CD4-positive, alpha-beta T cell (primary cell): ENCODE measurements at places on chromosomes 4 and X. TPM values are rescaled to one million over a fixed set of nuclear protein-coding genes. Genes with fewer than 3 reads are reported as not detected.

DNA sequence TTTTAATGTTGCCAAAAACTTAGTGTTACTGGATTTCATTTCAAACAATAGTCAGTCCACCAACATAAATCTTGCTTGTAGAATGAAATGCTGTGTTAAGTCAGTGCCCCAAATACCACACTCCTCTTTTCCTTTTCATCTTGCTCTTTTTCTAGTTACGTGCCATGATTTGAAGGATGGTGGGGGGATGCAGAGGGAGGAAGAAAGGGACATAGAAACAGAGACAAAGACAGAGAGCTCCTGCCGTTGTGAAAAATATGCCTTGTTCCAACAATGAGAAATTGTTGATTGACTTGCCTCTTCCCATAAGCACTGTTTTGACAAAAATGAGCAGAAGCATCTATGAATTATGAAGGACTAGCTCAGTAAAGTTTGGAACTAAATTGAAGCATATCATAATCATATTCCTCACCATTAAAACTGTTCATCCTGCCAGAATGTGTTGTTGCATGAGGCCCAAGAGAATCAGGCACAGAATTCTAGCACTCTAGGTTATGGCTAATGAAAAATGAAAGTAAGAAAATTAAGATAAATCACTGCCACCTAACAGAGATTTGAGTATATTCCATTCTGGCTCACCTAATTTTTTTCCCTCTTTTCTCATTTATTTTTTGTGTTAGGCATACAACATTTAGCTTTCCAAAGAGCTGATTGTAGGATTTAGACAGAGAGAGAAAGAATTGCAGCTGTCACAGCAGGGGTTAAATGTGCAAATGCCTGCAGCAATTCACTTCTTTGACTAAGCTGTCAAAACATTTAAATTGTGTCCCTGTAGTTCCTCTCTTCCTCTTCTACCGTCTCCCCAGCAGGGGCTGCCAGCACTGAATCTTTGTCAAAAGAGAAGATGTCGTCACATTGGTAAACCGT lies 111.6 kb upstream of the PTPN13 start:
- no peak for DNase-seq

- no peak for DNase-seq
Measured at GRCh38 chr4:59180161-59180560, 2020.0 kb upstream of the ADGRL3 start.

DNA sequence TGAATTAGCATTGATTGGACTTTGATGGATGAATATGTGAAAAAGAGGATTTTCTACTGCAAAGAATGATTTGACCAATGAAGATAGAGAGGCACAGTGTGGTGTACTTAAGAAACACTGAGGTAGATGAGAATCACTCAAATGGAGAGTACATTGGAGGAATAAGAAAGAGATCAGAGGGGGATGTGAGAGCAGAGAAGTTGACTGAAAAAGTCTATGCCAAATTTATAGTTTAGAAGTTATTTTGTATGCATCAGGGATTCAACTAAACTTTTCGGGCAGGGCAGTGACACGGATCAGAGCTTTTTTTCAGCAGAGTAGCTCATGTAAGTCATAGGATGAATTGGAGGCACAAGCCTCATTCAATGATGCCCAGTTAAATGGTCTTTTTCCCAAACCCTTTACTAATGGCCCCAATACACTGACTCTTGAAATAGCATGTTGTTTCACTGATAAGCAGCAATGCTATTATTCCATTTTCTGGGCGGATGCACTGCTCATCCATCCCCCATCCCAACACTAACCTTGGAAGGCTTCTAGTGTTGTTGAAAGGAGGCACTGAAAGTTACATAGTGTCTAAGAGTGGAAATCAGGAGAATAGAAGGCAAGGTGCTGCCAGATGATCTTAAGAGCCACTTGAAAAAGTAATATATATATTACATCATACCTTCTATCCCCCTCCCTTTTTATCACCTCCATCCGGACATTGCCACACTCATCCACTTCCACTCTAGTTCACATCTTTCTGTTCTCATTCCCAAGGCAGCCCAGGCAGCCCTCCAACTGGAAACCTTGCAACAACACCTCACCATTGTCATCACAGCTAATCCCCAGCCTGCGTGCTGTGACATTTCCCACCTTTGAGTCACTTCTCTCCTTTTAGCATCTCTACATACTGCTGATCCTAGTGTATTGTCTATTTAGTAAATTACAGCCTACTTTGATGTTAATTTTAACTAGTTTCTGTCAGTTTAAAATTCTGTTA lies 46.1 kb downstream of the ARHGAP24 start:
- no peak for DNase-seq

DNA sequence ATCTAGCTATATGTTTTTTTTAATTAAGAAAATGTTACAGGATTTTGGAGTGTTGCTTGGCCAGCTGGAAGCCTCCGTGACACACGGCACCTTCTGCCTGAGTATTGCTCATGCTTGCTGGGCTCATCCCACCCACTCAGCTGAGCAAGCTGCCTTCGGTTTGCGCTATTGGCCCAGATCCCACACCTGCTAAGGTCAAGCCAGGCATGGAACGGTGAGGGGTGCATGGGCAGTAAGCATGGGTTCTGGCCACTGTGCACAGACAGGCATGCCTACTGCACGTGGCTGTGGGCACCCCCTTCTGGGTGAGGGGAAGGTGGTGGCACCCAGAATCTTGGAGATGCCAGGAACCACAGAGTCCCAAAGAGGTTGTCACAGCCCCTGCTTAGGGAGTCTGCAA lies 1178.4 kb upstream of the PCDH7 start:
- DNase-seq = no peak

DNA sequence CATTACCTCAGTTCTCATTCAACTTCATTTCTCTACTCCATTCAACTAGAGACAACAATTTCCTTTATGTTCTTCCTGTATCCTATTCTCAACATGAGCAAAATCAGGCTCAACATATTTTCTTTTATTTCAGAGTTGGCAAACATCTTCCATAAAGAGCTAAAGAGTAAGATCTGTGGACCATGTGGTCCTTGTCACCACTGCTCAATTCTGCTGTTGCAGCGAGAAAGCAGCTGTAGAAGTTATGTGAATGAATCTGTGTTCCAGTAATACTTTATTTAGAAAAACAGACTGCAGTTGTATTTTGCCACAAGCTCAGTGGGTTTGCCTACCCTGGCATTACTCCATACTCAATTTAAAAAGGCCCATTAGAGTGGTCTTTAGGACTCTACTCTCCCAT lies 2057.3 kb downstream of the ARAP2 start:
- no peak for DNase-seq

DNA sequence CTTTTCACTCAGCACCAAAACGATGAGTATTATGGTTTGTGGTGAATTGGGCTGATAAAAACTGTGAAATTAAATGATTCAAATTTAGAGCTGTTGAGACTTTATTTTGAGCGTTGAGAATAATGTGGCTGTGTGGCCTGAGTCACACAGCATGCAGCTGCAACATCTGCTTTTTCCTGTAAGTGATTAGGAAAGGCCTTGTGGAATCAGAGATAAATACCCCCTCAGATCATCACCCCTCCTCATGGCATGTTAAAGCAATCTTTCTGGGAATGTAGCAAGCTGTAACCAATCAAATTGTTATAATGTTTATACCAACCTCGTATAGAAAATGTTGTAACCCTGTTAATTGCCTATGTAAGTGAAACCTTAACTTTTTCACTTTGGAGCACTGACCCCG lies 90.0 kb upstream of the GRPR start:
- DNase-seq = no peak

The HOPX gene
- total RNA-seq = 5.9 TPM

The PIM2 gene
- 212 TPM for total RNA-seq

The STK26 gene
- total RNA-seq = 27.9 TPM

GRCh38 chr4:181078196-181078595 lies 1165.0 kb upstream of the TENM3 start:
- no peak for DNase-seq

DNA sequence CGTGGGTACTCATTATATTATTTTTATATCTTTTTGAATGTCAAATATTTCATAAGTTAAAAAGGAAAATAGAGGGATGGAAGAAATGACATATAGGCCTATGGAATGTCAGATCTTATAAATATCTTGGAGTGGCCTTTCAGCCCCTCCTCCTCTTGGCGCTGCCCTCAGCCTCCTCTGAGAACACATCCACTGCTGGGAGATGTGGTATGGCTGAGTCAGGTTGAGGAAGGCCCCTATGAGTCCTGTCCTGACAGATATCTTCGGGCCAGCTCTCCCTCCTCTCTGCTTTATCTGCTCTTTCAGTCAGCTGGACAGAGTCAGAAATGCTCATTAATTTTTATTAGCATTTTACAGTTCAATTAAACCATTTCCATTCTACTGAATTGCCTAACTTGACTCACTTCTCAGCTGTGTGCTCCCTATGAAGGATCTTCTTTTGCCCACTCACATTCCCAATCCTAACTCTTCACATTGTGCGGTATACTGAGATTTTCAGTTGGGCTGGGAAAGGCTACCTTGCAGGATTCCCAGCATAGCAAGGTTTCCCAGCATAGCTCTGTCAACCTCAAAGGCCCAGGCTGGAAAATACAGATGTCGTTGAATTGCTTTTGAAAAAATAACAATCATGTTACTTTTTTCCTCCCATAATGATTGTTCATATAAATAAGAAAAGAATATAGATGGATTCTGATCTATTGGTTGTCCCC lies 128.0 kb downstream of the ARHGEF9 start:
- no peak for DNase-seq

The ERCC6L gene
- 0.08 TPM for total RNA-seq

DNA sequence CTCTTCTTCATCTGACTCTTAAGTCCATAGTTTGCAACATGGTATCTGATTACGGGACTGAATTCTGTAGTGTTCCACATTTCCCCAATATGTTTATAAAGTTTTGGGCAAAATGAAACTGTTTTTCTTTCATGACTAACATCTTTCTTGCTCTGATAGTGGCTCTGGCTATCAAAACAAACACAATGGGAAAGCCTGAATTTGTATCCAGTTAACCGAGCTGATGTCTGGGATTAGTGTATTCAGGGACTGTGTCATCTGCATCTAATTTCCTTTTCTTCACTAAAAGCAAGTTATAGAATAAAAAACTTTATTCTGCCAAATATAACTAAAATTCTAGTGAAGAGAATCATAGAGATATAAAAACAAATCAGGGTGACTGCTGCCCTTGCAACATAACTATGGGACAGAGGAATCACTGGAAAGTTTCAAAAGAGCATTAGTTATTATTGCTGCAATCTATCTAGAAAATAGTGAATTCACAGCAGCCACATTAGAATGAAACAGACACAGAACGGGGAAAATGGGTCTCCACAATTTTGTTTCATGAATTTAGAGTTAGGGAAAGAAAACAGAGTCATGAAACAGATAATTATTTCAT lies 61.3 kb downstream of the ANTXR2 start:
- DNase-seq = no peak

The RNF113A gene
- 32.5 TPM for total RNA-seq

The GLRA3 gene
- total RNA-seq = not detected

The SMIM10 gene
- not detected for total RNA-seq

GRCh38 chr4:186249785-186250754 lies 15.9 kb upstream of the F11 start:
- DNase-seq = no peak

The PTCHD1 gene
- total RNA-seq = not detected

DNA sequence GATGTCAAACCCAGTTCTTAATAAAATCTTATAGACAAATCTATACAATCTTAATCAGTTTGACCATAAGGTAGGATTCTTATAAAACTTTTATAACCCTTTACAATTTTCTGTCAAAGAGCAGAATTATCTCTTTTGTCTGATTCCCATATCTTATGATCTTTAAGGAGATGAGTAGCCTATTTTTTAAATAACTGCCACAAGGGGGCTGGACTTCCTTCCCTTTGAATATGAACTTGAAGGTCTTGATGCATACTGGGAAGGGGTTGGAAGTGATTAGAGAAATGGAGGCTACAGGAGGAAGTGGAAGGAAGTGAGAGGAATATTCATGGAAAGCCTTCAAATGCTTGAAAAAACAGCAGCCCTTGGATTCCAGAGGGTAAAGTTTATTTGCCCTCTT lies 111.1 kb downstream of the APOOL start:
- DNase-seq = no peak

- DNase-seq = no peak
Measured at GRCh38 chr4:145199051-145199716, 18.8 kb upstream of the OTUD4 start.

GRCh38 chr4:55326629-55327028 lies 19.4 kb upstream of the SRD5A3 start:
- no peak for DNase-seq

The MAGEA8 gene
- not detected for total RNA-seq

- no peak for DNase-seq
Measured at GRCh38 chr4:152849350-152849749, 69.6 kb downstream of the ARFIP1 start.

DNA sequence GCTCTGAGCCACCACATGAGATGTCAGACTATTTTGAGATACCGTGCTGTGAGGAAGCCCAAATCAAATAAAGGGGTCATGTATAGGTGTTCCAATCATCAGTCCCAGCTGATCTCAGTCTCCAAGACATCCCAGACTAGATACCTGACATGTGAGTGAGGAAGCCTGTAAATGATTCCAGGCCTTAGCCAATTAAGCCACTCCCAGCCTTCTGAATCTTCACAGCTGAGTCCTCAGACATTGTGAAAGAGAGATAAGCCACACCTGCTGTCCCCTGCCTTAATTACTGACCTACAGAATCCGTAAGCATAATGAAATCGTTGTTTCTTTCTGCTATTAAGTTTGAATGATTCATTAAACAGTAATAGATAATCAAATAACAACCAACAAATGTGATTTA lies 671.4 kb downstream of the ZNF674 start:
- DNase-seq = no peak

The IQCM gene
- total RNA-seq = not detected

The GPC3 gene
- total RNA-seq = 0.59 TPM

- no peak for DNase-seq
Measured at GRCh38 chr4:183758061-183758757, 99.1 kb downstream of the TRAPPC11 start.

DNA sequence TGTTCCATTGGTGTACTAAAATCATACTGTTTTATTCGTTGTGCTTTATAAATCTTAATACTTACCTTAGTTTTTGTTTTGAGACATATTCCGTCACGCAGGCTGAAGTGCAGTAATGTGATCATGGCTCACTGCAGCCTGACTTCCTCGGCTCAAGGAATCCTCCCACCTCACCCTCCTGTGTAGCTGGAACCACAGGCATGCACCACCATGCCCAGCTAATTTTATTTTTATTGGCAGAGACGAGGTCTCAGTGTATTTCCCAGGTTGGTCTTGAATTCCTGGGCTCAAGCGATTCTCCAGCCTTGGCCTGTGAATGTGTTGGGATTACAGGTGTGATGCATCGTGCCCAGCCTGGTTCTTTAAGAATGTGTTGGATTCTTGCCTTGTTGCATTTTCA lies 24.4 kb upstream of the DCK start:
- no peak for DNase-seq

DNA sequence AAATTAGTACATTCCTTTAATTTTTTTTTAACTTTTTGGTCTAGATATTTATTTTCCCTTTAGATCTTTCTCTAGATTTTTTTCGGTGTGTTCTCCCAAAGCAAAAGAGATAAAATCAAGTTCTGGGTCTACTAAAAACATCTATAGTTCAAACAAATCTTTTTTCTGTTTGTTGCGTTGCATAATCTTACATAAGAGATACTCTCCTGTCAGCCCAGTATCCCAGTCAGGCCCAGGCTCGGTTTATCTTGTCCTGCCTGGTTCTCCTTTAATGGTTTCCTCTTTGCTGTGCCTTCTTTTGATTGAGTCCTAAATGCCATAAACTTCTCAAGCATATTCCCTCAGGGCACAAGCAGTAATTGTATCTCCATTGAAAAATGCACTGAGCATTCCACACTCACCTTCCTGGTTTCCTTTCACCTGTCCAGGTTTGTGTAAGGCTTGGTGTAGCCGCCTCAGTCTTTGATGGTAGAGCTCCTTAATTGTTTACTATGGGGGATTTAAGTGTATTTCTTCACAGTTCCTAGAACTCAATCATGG lies 104.9 kb downstream of the TMEM131L start:
- no peak for DNase-seq

The VCX2 gene
- not detected for total RNA-seq
